ENCODE measurements at places on chromosomes 12 and 14.

- DNase-seq: no peak
Measured at GRCh38 chr12:131025939-131026702, 72.4 kb downstream of the ADGRD1 start.

GRCh38 chr14:90603336-90603735 is 206.5 kb downstream of the CALM1 start:
- DNase-seq: no peak

GRCh38 chr12:57127726-57128518 is at the start of gene LRP1:
Gene LRP1 (plus strand): TSS chr12:57128483. CDS start chr12:57128965, 482 bp downstream.
- peak; percentile 87 for DNase-seq

DNA sequence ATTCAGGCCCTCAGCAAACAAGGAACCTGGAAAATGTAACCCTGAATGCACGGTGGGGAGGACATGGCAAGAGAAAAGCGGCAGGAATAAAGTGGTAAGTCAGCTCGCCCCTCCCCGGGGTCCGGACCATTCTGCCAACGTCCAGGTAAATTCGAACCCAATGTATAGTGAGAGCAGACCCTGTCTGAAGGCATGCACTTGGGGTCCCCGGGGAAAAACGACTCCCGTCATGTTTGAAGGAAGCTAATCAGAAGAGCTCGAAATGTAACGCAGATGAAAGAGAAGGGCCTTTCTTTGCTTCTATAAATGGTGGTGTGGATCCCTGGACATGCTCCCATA is 193 bp downstream of the ACACB start:
- DNase-seq: no peak

GRCh38 chr14:81454572-81455218 is 54.6 kb upstream of the STON2 start:
- DNase-seq: no peak

GRCh38 chr12:120196363-120196762 is 1.8 kb upstream of the GCN1 start:
- no peak for DNase-seq
